Inflammatory macrophage treated with lipopolysaccharide for 1 hour (primary cell): ENCODE measurements at places on chromosomes 5 and 9.

GRCh38 chr5:98700730-98701129 lies 72.7 kb upstream of the RGMB start:
- DNase-seq: no peak

GRCh38 chr9:108688051-108688450 lies 167.7 kb downstream of the ACTL7B start:
- no peak for DNase-seq

- no peak for DNase-seq
Observed at GRCh38 chr5:61052882-61053281, 107.9 kb downstream of the NDUFAF2 start.

DNA sequence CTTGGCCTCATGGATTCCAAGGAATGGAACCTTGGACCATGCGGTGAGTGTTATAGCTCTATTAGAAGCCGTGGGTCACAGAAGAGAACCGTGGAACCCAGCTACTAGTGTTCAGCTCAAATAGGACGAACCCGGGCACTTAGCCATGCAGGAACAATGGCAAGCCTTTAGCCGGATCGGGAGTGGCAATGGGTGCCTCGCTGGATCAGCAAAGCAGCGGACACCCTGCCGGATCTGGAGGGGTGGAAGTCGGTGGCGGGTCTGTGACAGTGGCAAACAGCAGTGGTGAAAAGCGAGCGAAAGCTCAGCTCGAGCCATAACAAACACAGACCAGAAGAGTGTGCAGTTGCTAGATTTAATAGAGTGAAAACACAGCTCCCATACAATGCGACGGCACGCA lies 2.4 kb upstream of the CDO1 start:
- no peak for DNase-seq

- DNase-seq: peak; percentile 4
Observed at GRCh38 chr5:169970911-169971765, 9.2 kb downstream of the INSYN2B start.
